Fibroblast of skin of scalp (primary cell): ENCODE measurements at places on chromosomes 13 and 19.
A peak's percentile ranks its signal among the peaks of the same experiment; 100 is the strongest.

DNA sequence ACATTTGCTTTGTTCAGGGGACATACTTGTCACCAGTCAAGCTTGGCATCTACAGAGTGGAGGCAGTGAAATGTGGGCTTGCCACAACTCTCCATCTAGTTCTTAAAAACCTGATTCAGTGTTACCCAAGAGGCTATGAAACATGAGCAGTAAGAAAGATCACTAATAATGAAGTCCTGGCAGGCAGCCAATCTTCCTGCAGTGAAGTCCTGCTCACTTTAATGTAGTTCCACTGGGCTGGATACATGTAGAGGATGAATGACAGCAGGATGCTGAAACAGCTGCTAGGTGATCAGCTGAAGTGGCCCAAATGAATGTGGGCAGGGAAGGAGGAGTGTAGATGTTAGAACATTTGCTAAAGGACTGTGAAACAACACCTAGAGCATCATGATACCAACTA is 1213.1 kb downstream of the OLFM4 start:
- peak; percentile 0 for DNase-seq

DNA sequence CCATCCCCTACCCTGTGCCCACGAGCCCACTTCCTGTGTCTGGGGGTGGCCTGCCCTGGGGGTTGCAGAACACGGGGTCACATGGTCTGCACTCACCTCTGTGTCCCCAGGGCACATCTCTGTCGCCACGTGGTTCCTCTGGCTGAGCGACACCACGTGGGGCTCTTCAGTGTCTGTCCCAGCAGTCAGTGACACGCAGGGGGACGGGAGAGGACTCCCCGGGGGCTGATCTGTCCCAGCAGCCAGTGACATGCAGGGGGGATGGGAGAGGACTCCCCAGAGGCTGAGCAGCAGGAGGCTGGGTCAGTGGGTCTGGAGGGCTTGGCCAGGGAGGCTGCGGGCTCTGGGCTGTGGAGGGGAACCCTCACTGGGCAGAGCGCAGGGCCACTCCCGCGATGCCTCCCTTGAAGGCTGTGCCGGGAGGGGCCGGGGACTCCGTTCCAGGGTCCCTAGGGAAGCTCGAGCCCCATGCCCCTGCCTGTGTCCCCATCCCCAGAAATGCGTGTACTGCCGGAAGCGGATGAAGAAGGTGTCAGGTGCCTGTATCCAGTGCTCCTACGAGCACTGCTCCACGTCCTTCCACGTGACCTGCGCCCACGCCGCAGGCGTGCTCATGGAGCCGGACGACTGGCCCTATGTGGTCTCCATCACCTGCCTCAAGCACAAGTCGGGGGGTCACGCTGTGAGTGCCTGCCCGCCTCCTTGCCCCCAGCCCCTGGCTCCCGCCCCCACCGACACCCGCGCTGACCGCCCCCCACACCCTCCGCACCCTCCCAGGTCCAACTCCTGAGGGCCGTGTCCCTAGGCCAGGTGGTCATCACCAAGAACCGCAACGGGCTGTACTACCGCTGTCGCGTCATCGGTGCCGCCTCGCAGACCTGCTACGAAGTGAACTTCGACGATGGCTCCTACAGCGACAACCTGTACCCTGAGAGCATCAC is 174.8 kb downstream of the KDM4B start:
- DNase-seq: no peak

DNA sequence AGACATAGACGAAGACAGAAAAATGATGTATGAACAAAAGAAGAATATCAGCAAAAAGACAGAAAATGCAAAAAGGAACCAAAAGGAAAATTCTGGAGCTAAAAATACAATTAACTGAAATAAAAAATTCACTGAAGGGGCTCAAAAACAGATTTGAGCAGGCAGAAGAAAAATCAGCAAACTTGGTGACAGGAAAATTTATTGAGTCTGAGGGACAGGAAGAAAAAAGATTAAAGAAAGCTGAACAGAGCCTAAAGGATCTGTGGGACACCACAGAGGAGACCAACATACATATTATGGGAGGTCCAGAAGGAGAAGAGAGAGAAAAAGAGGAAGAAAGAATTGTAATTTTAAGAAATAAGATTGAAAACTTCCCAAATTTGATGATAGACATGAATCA is 7.4 kb upstream of the LSR start:
- DNase-seq: no peak

- DNase-seq: peak; percentile 22
Measured at GRCh38 chr13:73698859-73699258, 435.3 kb downstream of the KLF12 start.

DNA sequence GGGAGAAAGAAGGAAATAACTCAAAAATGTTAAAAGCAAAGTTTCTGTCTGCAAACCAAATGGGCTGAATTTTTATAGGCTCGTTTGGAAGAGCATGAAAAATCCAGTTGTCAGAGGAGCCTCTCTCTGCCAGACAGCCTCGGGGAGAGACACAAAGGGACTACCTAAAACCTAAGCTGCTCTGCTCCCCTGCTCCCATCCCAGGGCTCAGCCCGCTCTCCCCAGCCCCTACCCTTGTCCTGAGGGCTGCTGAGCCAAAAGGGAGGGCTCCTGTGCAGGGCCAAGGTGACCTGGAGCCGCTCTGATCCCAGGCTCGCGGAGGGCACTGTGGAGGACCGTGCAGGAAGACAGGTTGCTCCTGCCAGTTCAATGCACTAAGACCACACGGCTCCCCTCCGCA is 96.7 kb upstream of the UQCRFS1 start:
- DNase-seq: no peak

DNA sequence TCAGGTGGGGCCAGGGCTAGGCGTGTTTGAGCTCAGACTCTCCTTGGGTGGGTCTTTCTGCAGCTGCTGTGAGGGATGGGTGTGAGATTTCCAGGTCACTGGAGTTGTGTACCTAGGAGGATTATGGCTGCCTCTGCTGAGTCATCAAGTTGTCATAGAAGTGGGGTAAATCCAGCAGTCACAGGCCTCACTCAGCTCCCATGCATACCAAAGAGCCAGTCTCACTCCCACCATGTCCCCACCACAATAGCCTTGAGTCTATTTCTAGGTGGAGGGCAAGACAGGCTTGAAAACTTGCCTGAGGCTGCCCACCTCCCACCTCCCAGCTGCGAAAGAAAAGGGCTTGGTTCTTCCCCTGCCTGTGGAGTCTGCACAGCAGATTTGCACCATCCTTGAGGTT is 194.0 kb upstream of the PCDH17 start:
- no peak for DNase-seq
